ENCODE measurements at places on chromosomes 12 and 14.

DNA sequence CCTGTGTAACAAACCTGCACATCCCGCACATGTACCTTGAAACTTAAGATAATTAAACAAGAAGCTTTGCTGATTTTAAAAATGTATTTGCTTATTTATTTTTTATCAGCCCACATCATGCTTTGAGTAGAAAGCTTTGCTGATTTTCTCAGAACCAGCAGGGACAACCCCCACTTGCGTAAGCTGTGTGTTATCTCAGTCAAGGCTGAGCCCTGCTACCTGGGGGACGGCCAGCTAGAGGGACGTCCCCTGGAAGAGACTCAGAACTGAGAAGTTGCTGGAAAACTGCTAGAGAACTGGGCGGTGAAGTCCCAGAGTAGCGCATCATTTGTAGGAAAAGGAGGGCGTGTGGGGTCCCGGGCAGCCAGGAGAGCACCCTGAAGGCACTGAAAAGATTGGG lies 4.1 kb upstream of the PLEK2 start:
- DNase-seq = no peak

GRCh38 chr12:114655934-114656749 lies 27.8 kb downstream of the TBX3 start:
- DNase-seq = no peak

DNA sequence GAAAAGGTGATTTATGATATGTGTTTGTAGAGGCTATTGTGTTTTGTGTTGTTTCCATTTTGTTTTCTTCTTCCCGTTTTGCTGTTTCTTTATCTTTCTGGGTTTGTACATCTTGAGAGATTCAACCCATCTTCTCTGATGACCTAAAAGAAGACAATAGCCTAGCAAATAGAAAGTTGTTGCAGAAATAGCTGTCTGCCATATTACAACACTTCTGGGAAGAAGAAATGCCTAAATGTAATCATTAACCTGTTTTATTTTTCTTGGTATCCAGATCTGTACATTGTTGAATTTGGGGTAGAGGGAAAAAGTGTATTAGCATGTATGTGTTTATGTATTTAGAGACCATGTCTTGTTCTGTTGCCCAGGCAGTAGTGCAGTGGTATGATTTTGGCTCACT lies 50.3 kb downstream of the SPATS2 start:
- DNase-seq = no peak

- DNase-seq = no peak
Measured at GRCh38 chr14:58200846-58201245, 897 bp downstream of the ACTR10 start.
